Thyroid gland (tissue), 4 donors: ENCODE measurements at places on chromosomes 1 and 21. TPM values are rescaled to one million over a fixed set of nuclear protein-coding genes. Genes with fewer than 3 reads are reported as not detected.

The SYCP1 gene
- total RNA-seq, result not detected

The KCNQ4 gene
- total RNA-seq, result 0.11 TPM

The ECM1 gene
- total RNA-seq, result 9.7 TPM

The ZBED6 gene
- 32.1 TPM for total RNA-seq

The SLAMF8 gene
- 2.3 TPM for total RNA-seq

The FCRL3 gene
- 0.20 TPM for total RNA-seq

The SLC2A5 gene
- 1.1 TPM for total RNA-seq

The FAM131C gene
- 1.3 TPM for total RNA-seq

The SPTA1 gene
- 0.11 TPM for total RNA-seq

The LCE3E gene
- total RNA-seq, result not detected

The VWA5B1 gene
- total RNA-seq, result not detected

The FCAMR gene
- total RNA-seq, result not detected

The CENPL gene
- total RNA-seq, result 5.3 TPM

The CD52 gene
- 3.0 TPM for total RNA-seq

The OR2T10 gene
- not detected for total RNA-seq

- DNase-seq, result no peak
These were observed 17.8 kb downstream of the IFNLR1 start for GRCh38 chr1:24169286-24169685.

DNA sequence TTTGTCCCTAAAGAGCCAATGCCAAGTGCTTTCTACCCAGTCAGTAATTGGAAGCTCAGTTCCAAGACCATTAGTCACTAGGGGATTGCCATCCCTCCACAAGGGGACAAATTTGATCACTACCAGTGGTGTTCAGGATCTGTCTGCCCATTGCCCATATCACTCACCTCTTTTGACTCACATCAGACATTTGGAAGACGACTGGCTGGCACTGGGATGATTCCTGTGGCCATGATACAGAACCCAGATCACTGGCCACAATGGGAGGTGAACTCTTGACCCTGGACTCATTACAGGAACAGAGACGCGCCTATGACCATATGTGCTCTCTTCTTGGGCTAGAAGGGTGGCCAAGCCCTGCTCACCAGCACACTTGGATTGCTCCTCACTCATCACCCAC lies 71.0 kb downstream of the COLGALT2 start:
- DNase-seq, result no peak

GRCh38 chr1:64470665-64471217 lies 812 bp downstream of the CACHD1 start:
- DNase-seq, result peak; percentile 47

- DNase-seq, result no peak
These were observed 4.0 kb downstream of the PGLYRP4 start for GRCh38 chr1:153344718-153345025.

DNA sequence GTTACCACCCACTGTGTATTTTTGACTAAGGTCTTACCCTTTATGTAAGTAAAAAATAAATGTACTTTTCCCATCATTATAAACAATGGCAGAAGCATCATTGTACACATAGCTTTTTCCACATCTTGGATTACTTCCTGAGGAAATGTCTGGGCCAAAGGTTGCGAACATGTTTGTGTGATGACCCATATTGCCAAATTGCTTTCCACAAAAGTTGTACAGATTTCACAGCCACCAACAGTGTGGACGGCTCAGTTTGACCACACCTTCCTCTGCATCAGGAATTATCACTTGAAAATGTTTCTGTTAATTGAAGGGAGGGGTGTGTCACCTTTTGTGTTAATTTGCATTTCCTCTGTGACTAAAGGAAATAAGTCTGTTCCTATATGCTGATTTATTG lies 25.7 kb downstream of the AKNAD1 start:
- no peak for DNase-seq

- peak; percentile 18 for DNase-seq
These were observed 6.9 kb downstream of the PINK1 start for GRCh38 chr1:20640183-20640597.

GRCh38 chr1:11611638-11612327 lies 42.4 kb downstream of the FBXO2 start:
- no peak for DNase-seq

DNA sequence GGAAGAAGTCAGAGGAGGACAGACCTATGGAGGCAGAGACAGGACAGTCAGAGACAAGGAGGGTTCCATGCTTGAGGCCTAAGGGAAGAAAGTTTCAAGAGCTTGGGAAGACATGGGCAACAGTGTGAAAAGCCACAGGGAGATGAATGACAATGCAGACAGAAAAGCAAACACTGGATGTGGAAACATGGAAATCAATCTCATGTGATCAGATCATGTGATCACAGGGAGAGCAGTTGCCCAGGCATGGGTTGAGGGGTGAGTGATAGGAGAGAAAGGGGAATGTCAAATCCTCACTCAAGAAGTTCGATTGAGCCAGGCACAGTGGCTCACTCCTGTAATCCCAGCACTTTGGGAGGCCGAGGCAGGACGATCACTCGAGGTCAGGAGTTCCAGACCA lies 17.2 kb downstream of the PTAFR start:
- no peak for DNase-seq

- DNase-seq, result no peak
These were observed 65.4 kb downstream of the RPE65 start for GRCh38 chr1:68384321-68384813.

GRCh38 chr1:40383095-40383487 lies 9.6 kb downstream of the SMAP2 start:
- peak; percentile 15 for DNase-seq

GRCh38 chr1:29549001-29549400 lies 312.7 kb downstream of the PTPRU start:
- DNase-seq, result no peak

DNA sequence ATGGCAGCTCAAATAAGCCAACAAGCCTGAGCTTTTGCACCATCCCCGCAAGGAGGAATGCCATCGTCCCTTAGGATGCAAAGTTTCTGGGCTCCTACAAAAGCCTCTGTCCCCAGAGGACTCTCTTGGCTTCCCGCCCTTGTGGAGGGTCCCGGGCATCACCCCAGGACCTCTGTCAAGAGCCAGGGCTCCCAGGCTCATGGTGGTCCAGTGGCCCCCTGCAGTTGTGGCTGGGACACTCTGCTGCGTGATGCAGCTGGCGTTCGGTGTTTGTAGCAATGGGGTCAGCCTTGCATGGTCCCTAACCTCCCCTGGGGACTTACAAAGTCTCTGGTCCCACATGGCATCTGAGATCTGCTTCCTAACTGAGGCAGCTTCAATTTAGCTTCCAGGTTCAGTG lies 104.7 kb downstream of the RIPK4 start:
- DNase-seq, result no peak

DNA sequence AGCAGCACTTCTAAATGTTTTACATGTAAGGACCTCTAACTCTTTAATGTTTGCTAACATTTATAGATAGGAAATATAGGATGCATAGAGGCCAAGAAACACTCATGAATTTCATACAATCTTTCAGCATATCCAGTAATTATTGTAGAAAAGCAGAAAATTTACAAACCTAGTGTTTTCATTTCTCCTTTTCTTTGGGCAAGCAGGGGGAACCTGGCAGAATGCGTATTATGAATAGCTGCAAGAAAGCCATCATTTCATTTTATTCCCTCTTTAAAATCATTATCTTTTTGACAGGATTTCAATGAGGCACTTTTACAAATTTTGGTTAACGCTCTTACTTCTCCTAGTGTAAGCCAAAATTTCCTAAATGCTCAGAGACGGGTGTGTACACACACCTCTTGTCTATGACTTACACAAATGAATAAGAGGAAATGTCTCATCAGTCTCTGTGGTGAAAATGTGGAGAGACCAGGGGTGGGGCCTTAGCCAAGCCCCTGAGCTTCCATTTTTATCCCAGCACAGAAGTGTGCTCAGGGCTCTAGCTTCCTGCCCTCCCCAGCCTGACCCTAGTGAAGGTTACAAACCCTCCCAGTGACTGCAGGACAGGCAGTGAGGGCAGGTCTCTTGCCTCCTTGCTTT lies 91.6 kb downstream of the LRRC8C start:
- no peak for DNase-seq

GRCh38 chr1:29055160-29055559 lies 68.5 kb downstream of the TMEM200B start:
- no peak for DNase-seq

DNA sequence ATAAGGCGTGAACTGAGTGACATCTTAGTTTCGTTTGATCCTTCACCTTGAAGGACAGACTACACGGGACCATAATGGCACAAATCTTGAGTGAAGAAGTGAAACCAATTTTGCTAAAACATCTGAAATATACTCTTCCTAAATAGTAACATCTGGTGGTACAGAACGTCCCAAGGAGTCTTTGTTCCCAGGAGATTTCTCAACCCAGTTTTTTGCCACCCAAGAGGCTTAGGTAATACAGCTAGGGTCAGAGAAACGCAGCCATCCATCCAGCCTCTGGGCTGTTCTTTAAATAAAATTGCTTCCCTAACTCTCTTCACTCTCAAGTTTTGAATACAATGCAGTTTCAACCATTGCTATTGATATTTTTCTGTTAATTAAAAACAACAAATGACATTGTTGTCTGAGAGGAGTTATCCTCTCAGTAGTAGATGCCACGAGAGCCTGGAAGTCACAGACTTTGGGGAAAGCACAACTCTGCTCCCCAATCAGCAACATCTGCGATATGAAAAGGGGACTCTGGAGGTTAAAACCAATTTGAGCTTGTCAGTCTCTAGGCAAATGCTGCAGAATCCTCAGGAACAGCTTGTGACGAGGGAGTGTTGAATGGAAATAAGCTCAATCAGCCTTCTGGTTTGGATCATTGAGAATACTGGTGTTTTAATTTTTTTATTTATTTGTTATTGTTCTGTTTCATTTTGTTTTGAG lies 394.3 kb upstream of the ADGRL2 start:
- no peak for DNase-seq

- DNase-seq, result no peak
These were observed 41.2 kb downstream of the PRAMEF20 start for GRCh38 chr1:13451399-13451965.

- no peak for DNase-seq
These were observed 105.7 kb upstream of the USP24 start for GRCh38 chr1:55320891-55321290.

GRCh38 chr1:31758823-31759222 lies 5.3 kb downstream of the ADGRB2 start:
- DNase-seq, result no peak

DNA sequence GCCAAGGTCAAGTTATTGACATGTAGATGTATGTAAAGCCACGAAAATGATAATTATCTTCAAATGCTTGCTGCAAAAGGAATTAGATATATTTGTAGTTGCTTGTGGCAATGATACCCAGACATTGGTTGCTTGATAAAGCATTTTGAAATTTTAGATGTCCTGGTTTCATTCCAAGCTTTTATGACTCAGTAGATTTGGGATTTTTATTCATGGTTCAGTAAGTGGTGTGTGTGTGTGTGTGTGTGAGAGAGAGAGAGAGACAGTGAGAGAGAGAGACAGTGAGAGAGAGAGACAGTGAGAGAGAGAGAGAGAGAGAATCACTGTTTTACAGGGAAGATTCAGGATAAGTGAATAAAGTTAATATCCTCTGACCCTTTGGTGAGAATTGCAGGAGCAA lies 498.2 kb upstream of the C1orf87 start:
- no peak for DNase-seq

GRCh38 chr1:12730156-12730555 lies 14.2 kb downstream of the AADACL3 start:
- DNase-seq, result no peak

DNA sequence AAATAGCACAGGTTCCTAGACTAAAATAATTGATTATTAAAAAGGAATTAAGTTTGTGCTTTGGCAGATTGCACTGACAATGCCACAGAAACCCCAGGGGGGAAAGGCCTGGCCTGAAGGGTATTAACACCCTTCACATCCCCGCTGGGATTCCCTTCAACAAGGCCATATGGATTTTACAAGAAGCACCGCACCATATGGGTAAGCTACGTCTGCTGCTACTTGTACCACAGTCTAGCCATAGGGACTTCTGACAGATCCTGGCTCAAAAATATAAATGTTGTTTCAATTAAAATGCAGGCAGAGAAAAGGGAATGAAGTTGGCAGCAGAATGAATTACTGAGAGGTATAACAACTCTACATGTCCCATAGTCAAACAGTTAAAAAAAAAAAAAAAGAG lies 101.0 kb downstream of the DENND1B start:
- no peak for DNase-seq

- DNase-seq, result no peak
These were observed 8.0 kb downstream of the OSBPL9 start for GRCh38 chr1:51624855-51625254.
